Stimulated activated CD4-positive, alpha-beta T cell treated with anti-CD3 and anti-CD28 coated beads, Interleukin-15, amount 100 ng/mL, for 1 hour (primary cell): ENCODE measurements at places on chromosomes 3 and 15.

- DNase-seq: no peak
Observed at GRCh38 chr3:173045770-173046382, 95.2 kb downstream of the SPATA16 start.

- DNase-seq: no peak
Observed at GRCh38 chr15:94749811-94750617, 518.7 kb downstream of the MCTP2 start.

DNA sequence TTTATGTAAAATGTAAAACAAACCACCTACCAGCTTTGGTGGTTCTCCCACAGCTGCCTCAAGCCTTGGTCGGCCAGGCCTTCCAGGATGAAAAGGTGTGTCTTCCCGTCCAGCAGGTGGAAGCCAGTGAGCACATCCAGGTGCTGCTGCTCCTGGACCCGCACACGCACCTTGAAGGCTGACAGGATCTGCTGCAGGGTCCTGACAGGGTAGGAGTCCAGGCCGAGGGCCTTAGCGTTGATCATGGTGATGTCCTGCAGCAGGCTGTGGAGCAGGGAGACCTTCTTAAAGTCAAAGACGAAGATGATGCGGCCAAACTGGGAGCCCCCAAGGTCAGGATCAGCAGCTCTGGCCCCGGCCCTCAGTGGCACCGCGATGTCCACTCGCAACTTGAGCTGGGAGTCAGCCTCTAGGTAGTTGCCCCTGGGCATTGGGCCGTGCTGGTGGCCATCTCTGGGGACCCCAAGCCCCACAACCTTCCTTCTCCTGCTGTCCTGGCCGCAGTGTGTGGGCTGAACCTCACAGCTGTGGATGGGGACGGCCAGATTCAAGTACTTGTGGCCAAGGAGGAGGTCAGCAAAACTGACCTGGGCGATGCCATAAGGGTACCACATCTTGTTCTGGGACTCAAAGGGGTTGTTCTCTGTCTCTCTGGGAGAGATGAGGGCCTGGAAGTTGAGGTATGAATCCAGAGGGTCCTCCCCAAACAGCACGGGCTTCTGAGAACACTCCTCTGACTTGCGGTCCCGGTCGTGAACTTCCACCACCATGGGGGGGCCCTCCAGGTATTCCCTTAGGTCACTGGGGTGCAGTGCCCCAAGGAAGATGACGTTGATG lies 48.6 kb downstream of the CFAP92 start:
- DNase-seq: no peak

DNA sequence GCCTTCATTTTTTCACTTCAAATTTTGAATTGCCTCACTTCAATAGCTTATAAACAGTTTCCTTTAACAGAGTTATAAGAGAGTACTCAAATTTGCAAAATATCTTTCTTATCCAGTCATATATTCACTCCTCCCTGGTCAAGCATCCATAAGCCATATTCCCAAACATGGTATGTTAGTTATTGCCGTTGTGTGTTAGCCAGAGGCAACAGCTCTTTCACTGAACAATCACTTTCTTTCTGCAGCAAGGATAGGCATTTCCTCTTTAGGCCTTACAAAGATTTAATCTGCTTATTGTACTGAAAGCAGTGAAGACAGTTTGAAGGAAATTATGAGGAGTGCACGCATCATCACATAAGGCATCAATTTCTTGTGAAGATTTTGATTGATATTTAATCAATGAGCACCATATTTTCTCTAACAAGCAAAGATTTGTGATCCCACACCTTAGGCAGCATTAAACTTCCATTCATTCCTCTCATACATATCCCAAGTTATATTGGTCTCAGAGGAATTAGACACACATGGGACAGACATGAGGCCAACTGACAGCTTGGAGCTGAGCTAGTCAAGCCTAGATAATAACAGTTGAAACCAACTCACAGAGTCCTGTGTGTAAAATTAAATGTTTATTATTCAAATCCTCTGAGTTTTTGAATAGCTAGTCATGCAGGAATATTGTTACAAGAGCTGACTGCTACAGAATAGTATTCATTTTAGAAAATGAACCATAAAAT lies 80.0 kb upstream of the EPHA6 start:
- DNase-seq: no peak

DNA sequence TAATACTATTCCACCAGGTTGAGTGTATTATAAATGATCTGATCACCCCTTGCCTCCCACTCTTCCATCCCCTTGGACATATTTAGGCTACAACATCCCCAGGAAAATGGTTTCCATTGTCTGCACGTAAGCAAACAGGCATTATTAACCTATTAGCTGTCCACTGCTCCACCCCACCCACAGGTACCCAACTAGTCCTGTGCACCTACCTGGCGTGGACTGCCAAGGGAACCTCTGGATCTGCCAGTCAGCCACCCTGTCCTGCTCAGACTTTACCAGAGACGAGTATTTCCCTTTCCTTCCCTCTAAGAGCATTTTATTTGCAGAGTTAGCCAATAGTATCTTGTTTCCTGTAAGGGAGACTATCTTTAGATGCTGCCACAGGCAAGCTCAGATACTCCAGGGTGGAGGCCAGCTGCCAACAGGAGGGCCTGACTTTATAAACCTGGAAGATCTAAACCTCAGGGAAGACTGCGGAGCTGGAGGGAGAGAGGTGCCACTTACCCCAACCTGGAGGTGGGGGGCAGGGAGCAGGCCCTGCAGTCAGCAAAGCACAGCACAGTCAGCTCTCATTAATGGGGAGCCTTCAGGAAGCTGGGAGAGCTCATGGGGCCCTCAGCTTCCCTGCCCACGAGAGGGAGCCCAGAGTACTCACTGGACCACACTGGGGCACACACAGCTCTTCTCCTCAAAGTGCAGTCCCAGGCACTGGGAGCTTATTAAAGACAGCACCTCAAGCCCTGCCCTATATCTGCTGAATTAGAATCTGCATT lies at the start of gene CX3CR1:
Gene CX3CR1 (minus strand): TSS at position 292 of the 773 bp plus-strand sequence. CDS start 13,527 bp downstream, outside the sequence.
- DNase-seq: no peak

GRCh38 chr15:91468871-91469580 lies 369.0 kb downstream of the SV2B start:
- DNase-seq: no peak

DNA sequence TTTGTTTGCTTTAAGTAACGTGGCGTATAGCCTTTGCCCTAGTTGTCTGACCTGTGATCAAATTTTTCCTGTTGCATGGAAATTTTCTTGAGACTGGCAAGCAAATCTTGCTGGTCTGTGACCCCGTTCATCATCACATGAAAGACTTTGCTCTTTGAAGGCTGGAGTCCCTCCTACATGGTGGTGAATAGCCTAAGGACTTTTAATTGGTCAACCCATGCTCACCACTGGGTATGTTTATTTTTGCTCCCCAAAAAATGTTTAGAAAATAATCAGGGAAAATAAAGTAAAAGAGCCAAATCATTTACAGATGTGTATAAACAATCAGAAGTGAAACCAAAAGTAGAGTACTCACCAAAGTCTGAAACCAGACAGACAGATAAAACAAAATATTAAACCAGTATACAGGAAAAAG lies 1075.3 kb upstream of the ALCAM start:
- DNase-seq: no peak

DNA sequence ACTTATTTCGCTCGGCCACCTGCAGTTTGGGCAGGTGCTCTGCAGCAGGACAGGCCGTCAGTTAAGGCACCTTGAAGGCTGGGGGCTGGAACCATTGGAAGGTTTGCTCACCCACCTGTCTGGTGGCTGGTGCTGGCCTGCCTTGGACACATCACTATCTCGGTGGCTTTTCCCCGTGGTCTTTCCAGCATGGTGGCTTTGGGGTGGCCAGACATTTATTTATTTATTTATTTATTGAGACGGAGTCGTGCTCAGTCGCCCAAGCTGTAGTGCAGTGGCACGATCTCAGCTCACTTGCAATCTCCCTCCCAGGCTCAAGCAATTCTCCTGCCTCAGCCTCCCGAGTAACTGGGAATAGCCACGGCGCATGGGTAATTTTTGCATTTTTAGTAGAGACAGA lies 11.7 kb downstream of the ISG20 start:
- DNase-seq: no peak

GRCh38 chr15:51414256-51414860 lies 72.9 kb downstream of the GLDN start:
- DNase-seq: no peak

GRCh38 chr15:101765772-101766456 lies 37.4 kb upstream of the OR4F6 start:
- DNase-seq: no peak

GRCh38 chr3:49671291-49672288 lies 2.6 kb upstream of the APEH start:
- DNase-seq: peak; percentile 47

DNA sequence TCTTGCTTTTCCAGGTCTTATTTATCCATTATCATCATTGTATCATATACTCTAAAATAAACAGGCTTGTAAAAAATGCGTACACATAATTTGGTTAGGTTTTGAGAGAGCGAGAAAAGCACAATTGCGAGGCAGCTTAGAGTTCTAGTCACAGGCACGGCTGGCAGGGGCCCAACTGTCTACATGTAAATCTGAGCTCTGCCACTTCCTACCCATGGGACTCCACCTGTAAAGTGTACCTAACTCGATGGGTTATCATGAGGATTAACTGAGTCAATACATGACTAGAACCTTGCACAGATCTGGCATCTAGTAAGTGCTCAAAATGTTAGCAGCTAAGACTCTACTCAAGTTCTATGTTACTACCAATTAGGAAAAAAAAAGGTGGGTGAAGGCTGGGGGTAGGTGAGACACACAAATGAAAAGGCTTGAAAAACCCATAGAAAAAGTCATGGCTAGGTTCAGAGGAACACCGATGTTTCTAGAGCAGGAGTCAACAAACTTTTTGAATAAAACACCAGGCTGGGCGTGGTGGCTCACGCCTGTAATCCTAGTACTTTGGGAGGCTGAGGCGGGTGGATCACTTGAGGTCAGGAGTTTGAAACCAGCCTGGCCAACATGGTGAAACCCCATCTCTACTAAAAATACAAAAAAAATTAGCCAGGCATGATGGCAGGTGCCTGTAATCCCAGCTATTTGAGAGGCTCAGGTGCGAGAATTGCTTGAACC lies 36.2 kb downstream of the GLB1 start:
- peak; percentile 42 for DNase-seq

GRCh38 chr3:4720316-4721075 lies 227.3 kb downstream of the ITPR1 start:
- DNase-seq: no peak

GRCh38 chr3:170726976-170727661 lies 141.2 kb upstream of the SLC7A14 start:
- no peak for DNase-seq

DNA sequence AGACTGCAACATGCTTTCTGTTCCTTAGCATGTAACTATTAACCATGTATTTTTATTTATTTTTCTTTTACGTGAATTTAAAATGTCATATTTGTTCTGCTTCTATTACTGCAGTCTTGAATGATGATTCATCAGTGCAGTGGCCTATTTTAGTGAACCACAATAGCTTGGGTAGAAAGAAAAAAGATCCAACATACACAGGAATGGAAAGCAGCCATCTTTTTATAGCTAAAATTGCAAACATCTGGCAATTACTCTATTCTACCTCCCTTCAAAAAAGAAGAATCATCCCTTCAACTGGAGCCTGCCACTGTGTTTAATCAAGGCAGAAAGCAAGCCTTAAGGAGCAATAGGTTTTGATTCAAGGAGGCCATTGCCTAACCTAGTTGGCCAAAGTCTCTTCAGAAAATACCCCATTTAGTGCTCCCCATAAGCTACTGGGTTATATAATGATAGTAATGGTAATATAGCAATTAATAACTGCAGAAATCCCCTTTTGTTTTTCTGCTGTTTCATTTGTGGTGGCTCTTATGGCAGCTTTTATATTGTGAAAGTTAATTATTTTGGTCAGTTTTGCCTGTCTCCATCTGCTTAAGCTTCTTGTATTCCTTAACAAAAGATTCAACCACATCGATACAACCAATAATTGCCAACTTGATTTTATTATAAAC lies 267.3 kb downstream of the LPP start:
- DNase-seq: no peak

GRCh38 chr3:192395506-192395905 lies 331.8 kb downstream of the FGF12 start:
- DNase-seq: no peak

DNA sequence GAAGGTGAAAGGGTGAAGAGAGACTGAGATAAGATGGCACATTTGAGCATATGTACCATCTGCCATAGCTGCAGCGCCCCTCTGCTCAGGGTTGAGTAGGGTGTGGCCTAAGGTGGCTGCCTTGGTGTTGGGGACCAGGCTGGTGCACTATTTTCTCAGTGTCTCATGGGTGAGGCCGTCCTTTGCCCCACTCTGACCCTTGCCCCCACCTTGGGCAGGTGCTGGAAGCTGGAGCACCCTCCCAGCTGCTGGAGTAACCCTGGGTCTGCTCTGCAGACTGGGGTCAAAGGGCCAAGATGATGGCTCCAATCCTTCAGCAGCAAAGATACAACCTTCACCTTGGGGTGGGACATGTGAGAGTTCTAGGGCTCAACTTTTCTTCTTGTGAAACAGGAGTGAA lies 69.2 kb downstream of the DAPK2 start:
- no peak for DNase-seq

GRCh38 chr3:40340541-40341170 lies 31.1 kb downstream of the EIF1B start:
- no peak for DNase-seq

GRCh38 chr3:30193625-30194044 lies 412.8 kb upstream of the TGFBR2 start:
- no peak for DNase-seq

DNA sequence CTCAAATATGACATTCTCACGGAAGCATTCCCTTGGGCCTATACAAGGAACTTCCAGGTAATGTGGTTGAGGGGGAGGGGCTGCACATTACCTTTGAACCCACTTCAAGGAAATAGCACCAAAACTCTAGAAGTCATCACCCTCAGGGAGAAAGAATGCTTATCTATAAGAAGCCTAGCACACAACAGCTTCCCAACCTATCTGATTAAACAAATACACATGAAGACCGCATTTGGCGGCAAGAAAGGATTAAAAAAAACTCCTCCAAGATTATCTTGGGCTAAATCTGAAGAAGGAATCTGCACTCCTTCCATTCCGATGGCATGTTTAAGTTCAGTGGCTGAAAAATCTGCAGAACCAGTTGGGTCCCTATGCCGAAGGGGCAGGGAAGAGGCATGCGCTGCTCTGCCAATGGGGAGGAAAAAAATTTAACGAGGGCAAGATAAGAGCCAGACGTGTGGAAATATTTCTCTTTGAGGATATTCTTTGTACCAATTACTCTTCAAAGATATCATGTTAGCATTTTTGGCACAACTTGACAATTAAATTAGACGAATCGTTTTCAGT lies 82.0 kb upstream of the WNT5A start:
- no peak for DNase-seq

DNA sequence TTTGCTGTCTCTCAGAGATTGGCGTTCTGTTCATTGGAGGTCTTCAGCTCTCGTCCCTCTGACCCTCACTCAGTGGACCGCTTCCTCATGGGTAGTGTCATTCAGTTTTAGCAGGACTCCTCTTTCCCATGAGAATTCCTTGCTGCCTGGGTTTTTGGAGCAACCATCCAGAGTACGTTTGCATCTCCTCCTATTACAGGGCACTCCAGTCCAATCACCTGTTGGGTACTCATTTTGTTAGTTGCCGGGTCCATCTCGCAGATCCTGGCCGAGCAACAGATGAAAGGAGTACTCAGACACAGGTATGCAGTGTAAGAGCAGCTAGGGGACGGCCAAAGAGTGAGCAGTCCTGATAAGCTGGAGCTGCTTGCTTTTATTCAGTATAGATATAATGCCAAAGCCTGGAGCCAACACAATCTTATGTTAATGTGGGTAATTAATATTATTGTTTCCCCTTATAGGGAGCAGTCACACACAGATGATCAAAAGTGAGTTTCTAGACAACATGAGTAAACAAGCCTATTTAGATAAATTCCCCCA lies 49.6 kb downstream of the ISG20 start:
- no peak for DNase-seq
